ENCODE measurements at places on chromosomes 11 and 22. TPM values are rescaled to one million over a fixed set of nuclear protein-coding genes. Genes with fewer than 3 reads are reported as not detected.
A peak's percentile ranks its signal among the peaks of the same experiment; 100 is the strongest.

DNA sequence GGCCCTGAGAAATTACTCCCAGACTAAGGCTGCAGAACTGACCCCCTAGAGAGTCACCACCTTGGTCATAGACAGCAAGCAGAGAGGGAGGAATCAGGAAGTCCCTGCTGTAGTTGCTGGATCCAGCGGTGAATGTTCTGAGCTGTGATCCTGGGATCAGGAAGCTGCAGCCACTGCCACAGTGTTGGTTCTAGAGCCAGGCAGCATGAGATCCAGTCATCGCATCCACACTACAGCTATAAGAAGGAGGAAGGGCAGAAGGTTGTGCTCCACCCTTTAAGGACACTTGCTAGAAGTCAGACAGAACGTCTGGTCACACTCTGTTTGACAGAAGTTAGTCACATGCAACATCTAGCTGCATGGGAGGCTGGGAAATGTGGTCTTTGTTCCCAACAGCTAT is 104.7 kb upstream of the OR4B1 start:
- H3K27me3 ChIP-seq = no peaks in the 10 kb centered on the region
- H3K36me3 ChIP-seq = no peaks in the 10 kb centered on the region
- H3K4me3 ChIP-seq = no peak overlapping the region
- peaks cover 13% of the 10 kb centered on the region for H3K4me1 ChIP-seq
- peak; percentile 82 for DNase-seq
- no peak overlapping the region for H3K27ac ChIP-seq

GRCh38 chr11:77080643-77081210 is 14.0 kb downstream of the CAPN5 start:
- H3K36me3 ChIP-seq = peaks cover 2% of the 10 kb centered on the region
- no peak for DNase-seq
- H3K27ac ChIP-seq = no peak overlapping the region
- H3K4me1 ChIP-seq = peaks cover 16% of the 10 kb centered on the region
- H3K4me3 ChIP-seq = no peak overlapping the region

Gene SLC22A8
- total RNA-seq = not detected

GRCh38 chr22:49305214-49305965 is 522.3 kb downstream of the BRD1 start:
- peaks cover 6% of the 10 kb centered on the region for H3K27me3 ChIP-seq
- no peak overlapping the region for H3K27ac ChIP-seq
- no peaks in the 10 kb centered on the region for H3K36me3 ChIP-seq
- no peak overlapping the region for H3K4me3 ChIP-seq

- peak within 1 kb of the TSS; percentile 78 for H3K4me3 ChIP-seq
- peak within 1 kb of the TSS; percentile 81 for H3K27ac ChIP-seq
- DNase-seq = peak; percentile 98
- no peaks in the 10 kb centered on the region for H3K27me3 ChIP-seq
- peaks cover 43% of the 10 kb centered on the region for H3K4me1 ChIP-seq
Observed at GRCh38 chr11:47248664-47249377, at the start of gene ACP2. TSS of gene ACP2 (minus strand) at chr11:47248814. CDS start at chr11:47248789, 25 bp downstream.

Measured in esophagus muscularis mucosa (tissue), 4 donors.